ENCODE measurements at places on chromosomes 13 and 19.

GRCh38 chr13:35475212-35475959 is 1.1 kb downstream of the MAB21L1 start:
- no peak for DNase-seq

GRCh38 chr19:35935911-35936737 is at the start of gene LRFN3:
Gene LRFN3, plus strand, starts transcription at chr19:35936374. Its CDS starts 3,052 bp downstream, at chr19:35939426.
- peak; percentile 63 for DNase-seq

- DNase-seq: no peak
Measured at GRCh38 chr13:105159841-105160240, 1375.6 kb downstream of the EFNB2 start.

DNA sequence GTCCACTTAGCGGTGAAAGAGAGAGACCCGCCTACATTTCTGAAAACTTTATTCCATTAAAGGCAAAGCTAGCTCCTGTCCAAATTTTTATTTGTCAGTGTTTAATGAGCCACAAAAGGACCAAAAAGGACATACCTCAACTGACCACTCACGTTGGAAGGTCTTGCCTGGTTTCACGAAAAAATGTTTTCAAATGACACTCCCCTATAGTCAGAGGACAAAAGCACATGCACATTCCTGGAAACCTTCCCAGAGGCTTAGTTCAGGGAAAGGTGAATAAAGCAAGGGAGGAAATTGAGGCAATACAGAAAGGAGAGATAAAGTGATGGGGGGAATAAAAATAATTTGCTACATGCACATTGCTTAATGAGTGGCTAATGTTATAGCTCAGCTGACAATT is 55.6 kb downstream of the DOCK9 start:
- no peak for DNase-seq

DNA sequence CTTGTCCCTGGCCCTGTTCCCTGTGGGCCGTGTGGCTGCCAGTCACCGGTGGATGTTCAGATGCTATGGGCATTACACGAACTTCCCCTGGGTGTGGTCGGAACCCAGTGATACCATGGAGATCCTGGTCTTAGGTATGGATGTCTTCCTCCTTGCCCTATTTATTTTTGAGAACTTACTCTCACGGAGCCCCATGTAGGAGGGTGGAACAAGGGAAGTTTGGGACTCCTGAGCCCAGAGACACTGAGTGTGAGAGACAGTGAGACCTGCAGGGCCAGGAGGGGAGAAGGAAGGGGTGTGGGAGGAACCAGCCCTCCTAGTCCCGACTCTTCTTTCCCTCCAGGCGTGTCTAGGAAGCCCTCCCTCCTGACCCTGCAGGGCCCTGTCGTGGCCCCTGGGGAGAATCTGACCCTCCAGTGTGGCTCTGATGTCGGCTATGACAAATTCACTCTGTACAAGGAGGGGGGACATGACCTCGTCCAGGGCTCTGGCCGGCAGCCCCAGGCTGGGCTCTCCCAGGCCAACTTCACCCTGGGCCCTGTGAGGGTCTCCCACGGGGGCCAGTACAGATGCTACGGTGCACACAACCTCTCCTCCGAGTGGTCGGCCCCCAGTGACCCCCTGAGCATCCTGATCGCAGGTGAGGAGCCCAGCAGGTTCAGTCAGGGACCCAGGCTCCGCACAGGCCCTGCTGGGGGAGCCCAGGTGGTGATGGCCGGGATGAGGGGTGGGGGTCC is 14.9 kb upstream of the KIR3DL3 start:
- DNase-seq: no peak

DNA sequence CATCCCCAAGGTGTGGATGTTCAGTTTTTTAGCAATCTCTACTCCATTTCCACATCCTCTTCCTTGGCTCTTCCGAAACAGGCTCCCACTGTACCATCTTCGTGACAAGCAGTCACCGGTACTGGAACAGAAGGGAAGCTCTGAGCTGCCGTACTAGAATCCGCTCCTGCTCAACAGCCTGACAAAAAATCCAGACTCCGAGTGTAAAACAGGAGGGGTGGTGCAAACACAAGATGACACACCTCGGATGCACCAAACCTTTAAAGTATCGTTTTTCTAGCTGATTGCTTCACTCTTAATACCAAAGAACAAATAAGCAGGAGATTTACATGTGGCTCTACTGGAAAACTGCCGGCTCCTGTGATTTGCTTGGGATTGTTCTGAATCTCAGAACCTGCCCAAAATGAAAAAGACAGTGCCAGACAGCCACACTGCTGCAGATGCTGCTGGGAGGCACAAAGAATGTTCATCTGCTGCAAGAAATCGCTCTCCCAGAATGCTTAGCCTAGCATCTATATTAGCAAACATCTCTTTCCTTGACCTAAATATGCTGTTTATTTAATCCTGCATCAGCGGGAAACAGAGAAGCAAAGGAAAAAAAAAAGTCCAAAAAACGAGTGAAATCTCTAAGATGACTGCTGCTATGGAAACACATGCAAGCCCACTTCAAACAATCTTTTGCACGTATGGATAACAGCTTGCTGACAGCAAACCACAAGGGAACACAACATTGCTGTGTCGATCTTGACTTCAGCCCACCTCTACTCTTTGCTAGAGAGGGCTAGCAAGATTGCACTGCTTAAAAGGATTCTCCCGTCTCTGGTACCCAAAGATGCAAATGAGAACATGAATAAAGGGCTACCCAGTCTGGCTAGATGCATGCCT is 38.0 kb upstream of the DOCK9 start:
- no peak for DNase-seq

DNA sequence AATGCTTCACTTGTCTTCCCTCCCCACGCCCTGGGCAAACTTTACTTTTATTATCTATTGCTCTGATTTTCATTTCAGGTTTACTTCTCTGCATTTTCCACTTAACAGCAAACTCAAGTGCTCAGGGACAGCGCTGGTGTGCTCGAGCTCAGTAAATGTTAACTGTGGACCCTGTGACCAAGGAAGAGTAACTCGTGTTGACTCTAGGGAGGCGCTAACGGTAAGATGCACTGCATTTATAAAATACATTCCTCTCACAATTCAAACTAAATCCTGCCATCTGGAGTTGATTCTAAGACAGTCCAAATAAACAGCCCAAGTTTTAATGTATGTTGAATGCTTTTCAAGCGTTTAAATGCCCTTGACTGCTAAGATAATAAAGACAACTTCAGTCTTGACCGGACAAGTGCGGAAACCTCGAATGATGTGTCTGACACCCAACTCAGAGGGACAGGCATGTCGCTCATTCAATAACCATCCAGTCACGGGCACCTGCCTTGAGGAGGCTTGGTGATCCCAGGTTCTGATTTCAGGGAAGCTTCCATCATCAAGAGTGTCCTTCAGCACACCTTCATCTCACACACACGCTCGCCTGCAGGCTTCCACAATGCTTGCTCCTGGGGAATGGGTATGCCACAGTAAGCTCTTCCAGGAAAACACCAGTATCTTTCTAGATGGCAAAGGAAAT is 93.2 kb downstream of the STK24 start:
- DNase-seq: no peak

DNA sequence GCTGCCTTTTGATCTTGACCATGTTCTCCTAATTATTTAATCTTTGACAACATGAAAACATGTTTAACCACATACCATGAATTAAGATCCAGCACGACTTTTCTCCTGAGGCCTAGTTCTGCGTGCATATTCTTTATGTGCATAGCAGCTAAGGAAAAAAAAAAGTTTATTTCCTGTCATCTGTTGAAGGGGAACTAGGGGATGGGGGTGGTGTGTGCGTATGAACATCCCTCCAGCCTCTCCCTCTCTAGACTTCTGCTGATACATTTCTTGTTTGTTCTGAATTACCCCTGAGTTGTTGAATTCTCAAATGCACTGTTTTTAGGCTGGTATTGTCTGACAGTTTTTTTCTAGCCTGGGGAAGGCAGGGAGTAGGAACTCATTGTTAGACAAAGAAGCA is 543.3 kb downstream of the FGF9 start:
- no peak for DNase-seq

- no peak for DNase-seq
Measured at GRCh38 chr13:91214031-91214430, 133.5 kb upstream of the MIR17HG start.

GRCh38 chr19:47542030-47542475 is 27.2 kb upstream of the NAPA start:
- no peak for DNase-seq

DNA sequence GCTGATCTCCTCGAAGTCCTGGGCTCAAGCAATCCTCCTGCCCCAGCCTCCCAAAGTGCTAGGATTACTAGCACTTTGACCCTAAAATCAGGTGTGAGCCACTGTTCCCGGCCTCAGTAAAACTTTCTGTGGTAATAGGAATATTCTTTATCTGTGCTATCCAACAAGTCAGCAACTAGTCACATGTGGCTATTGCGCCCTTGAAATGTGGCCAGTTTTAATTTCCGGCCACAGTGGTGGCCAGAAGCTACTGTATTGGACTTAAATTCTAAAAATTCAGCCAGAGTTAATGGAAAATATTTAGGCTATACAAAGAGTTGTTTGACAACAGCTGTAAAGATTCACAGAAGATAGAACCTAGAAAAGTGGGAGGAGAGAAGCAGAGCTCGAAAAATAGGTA is 30.0 kb downstream of the KEAP1 start:
- no peak for DNase-seq

GRCh38 chr19:19578252-19578651 is 40.2 kb downstream of the CILP2 start:
- DNase-seq: no peak

DNA sequence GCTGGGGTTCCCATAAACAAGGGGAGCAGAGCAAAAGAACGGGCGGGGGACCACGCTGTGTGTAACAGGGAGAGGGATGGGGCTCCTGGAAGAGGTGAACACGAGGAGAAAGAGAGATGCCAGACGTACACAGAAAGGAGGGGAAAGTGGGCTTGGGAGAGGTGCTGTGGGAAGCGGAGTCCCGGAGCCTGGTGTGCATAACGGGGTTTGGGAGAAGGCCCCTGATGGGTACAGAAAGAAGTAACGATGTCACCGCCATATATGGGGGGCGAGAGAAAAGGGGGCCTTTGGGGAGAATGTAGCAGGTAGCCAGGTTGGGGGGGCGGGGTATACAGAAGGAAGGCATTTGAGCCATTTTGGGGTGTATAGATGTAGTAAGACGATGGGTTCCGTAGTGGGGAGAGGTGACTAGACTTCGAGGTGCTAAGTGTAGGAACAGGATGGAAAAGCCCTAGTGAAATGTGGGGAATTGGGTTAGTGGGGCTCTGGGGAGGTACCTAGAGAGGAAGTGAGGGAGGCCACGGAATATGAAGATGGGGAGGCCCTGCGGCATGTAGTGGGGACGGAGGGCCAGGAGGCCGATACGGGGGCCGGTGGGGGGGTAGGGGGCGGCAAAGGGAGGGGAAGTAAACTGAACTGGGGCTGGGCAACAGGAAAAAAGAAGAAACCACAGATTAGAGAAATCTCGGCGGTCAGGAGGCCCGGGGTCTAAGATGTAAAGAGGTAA is 787 bp downstream of the ZNF580 start:
- no peak for DNase-seq

DNA sequence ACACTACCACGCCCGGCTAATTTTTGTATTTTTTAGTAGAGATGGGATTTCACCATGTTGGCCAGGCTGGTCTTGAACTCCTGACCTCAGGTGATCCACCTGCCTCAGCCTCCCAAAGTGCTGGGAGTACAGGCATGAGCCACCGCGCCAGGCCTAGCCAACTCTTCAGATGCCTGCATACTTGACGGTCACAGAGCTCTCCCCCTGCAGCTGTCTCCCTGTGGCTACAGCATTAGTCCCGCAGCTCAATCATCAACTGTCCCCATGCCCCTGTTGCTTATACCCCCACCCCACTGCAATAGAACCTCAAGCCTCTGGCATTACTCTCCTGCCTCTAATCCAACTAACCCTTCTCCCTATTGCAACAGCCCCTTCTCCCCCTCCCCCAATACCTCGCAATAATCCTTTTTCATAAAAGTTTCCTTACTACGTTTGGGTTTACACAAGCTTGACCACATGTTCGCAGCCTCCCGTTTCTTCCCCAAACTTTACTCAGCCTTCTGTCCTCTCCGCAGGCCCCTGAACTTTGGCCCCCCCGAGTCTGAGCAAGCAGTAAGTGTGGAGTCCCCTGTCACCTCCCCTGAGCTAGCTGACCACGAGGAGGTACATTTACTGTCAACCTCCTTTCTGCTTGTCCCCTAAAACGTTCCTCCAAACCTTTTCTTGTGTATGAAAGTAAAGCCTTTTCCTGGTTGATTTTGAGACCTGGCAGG is 1.7 kb downstream of the ZNF77 start:
- no peak for DNase-seq

GRCh38 chr13:100536643-100537180 is 51.9 kb downstream of the GGACT start:
- no peak for DNase-seq

GRCh38 chr13:112751617-112752016 is 61.8 kb downstream of the ATP11A start:
- DNase-seq: no peak

GRCh38 chr13:57675526-57675925 is 44.0 kb downstream of the PCDH17 start:
- DNase-seq: no peak

GRCh38 chr19:57161985-57162539 is 5.2 kb downstream of the DUXA start:
- no peak for DNase-seq

DNA sequence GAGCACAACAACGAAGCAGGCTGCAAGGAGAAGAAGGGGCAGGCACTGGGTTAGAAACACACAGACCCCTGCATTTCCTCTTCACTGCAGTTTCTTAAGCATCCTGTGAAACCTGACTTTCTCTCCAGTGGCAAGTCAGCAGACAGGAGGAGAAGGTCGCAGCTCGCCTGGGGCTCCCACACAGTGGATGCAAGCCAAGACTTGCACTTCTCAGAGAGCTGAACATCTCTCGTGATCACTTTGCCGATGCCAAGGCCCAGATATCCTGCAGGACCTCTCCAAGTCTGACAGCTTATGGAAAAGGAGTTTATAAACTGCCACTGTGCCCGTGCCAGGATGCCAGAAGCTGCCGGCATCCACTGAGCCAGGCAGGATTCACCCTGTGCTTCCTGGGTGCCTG is 18.4 kb downstream of the TMEM272 start:
- DNase-seq: no peak

- no peak for DNase-seq
Measured at GRCh38 chr13:57820924-57821323, 189.4 kb downstream of the PCDH17 start.

GRCh38 chr19:43570174-43570791 is 5.0 kb downstream of the XRCC1 start:
- no peak for DNase-seq

DNA sequence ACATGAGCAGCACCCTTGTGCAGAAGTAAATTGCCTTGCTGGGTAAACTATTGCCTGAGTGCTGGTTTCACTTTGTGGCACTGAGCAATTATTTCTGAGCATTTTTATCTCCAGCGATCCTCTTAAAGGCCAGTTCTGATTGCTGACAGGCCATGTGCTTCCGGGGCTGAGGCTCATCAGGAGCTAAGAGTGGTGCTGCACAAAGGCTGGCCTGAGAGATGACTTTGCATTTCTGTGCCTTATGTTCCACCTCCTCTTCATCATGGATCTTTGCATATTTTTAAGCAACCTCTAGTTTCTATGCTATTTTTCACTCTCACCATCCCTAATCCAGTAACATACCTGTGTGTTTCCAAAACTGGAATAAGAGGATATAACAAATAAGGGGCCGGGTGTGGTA is 17.6 kb upstream of the COG6 start:
- DNase-seq: no peak

- no peak for DNase-seq
Measured at GRCh38 chr13:23919006-23919405, 21.7 kb upstream of the C1QTNF9B start.
